Right ventricle myocardium superior (tissue), 1 donor: ENCODE measurements at places on chromosomes 6 and 20. TPM values are rescaled to one million over a fixed set of nuclear protein-coding genes. Genes with fewer than 3 reads are reported as not detected.
A peak's percentile ranks its signal among the peaks of the same experiment; 100 is the strongest.

The ADGRF1 gene
- not detected for total RNA-seq

The DDX43 gene
- 0.62 TPM for total RNA-seq

The DSP gene
- total RNA-seq: 350 TPM

The SNAP91 gene
- total RNA-seq: 2.3 TPM

The HSD17B8 gene
- 25.1 TPM for total RNA-seq

The OOEP gene
- not detected for total RNA-seq

- no peak for DNase-seq
These were observed 154.4 kb downstream of the F13A1 start for GRCh38 chr6:6166064-6166463.

DNA sequence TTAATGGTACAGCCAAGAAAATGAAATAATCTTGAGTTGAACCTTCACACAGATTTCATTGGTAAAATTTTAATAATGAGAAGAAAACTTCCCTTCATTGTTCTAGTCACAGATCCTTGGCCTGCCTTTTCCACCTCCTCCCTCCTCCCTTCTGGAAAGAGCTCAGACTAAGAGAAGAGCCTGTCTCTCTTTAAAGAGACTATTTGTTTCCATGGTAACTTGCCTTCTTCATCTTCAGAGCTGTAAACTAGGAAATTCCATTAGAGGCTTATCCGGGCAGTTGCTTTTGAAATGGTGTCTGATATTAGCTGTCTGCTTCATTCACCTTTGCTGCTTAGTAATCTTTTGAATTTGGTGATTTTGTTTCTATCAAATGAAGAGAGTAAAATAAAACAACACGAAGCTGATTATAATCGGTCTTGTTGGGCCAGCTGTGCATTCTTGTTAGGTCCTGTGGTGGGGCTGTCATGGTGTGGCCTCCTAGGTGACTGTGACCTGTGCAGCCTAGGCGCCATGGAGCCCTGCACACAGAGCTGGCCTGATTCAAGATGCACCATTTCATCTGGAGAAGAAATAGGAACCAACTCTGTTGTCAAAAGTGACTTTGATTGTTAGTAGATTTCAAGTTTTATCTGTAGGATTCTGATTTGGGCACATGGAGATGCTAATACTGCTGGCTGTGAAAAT is 96.7 kb downstream of the MAP3K7 start:
- DNase-seq: no peak

DNA sequence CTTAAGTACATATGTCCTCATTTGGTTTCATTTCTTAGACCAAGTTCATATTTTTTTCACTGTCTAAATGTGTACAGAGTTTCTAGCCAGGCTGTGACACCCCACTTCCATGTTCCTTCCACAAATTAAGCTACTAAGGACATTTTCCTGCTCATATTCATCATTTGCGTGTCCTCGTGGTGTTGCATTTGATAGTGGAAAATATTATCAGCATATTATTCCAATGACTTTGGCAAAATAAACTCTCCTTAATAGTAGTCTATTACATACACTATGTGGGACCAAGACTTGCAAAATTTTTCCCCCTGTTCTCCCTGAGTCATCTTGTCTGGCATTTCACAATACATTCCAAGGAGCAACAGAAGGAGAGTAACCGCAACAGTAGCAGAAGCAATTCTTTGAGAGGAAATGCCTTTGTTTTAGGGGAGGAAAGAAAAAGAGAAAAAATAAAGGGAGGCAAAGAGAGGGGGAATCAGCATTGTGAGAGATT is 599.2 kb downstream of the COL12A1 start:
- no peak for DNase-seq

- DNase-seq: no peak
These were observed 2.4 kb downstream of the SLC22A23 start for GRCh38 chr6:3454273-3455010.

DNA sequence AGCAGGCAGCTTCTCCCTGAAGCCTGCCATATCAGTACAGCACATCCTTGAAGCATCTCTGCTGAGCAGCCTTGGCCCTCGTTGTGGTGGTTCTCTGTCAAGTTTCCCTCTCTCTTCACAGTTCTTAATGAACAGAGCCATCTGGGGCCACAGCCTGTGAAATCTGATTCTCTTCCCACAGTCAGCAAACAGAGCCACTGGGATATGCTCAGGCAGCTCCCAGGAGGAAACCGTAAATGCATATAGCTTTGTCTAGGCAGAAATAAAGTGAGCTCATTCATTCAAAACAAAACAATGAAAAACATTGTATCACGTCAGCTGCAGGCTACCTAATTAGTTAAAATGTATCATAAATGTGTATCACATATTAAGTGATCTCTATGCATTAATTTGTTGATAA is 80.3 kb downstream of the TBC1D7 start:
- DNase-seq: no peak

DNA sequence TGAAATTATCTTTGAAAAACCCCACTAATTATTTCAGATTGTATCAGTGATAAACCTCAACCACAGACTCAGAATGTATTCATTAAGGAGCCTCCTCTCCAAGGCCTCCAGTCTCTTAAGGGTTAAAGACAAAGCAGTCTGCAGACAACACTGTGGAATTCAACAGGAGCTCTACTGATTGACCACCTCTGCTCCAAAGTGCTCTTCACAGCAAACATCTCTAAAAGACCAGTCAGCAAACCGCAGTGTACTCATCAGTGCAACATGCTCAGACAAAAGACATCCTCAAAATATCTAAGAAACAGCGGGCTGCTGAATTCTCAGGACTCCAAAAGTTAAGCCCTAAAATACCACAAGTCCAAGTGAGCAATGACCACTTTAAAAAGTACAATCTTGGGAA is 42.0 kb downstream of the UQCC1 start:
- no peak for DNase-seq

- no peak for DNase-seq
These were observed 16.0 kb downstream of the ANKS1A start for GRCh38 chr6:34904990-34905613.

- DNase-seq: peak; percentile 88
These were observed 1.5 kb downstream of the BICRAL start for GRCh38 chr6:42783177-42783875.
